ENCODE measurements at places on chromosomes 7 and 10. TPM values are rescaled to one million over a fixed set of nuclear protein-coding genes. Genes with fewer than 3 reads are reported as not detected.

DNA sequence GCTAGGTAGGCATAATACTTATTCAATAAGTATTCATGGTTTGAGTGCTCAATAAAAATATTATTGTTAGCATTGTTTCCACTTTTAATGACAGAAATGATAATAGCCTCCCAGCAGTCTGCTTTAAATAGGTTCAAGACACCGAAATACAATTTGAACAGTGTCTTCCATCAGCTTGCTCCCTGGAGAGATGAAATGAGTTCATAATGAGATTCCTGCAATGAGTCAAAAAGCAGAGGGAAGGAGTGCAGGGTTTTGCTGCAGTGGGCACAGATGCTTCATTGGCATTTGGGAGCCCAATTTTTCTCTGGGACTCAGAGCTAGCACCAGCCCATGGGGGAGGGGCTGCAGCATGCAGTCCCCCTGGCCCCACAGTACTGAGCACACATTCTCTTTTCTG, 32.6 kb upstream of the CHCHD3 start:
- DNase-seq, result no peak

DNA sequence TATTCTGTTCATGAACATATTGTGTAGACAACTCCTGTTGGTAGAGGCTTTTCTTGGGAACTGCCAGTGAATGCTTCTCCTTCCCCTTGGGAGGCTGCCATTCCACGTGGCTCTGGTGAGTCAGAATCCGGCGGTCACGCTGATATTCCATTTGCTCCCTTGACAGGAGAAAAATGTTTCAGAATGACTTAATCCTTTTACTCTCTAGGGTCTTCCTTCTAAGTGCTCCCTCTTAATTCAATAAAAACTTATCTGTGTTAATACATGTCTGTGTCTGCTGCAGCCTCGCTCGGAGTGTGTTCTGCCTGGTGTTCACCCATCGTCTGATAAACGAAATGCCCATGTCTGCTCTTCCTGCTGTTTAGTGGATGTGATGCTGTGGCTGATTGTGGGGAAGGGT, 278.6 kb downstream of the ARHGAP12 start:
- DNase-seq, result no peak

The DEPP1 gene
- total RNA-seq, result 4.3 TPM

DNA sequence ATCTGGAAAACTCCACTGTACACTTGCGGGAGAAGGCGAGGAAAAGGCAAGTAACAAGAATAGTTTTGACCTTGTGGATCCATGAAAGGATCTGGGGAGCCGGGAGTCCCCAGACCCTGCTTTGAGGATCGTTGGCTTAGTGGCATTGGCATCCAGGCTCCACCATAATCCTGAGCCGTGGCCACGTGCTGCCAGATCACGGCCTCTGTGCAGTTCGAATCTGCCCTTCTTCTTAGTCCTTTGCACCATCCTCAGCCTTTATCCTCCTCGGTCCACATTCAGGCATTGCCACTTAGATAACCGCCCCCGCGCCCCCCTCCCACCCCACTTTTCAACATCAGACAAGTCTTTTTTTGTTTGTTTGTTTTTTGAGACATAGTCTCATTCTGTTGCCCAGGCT, 201.4 kb downstream of the CUX1 start:
- DNase-seq, result no peak

Measured in activated CD4-positive, alpha-beta T cell treated with anti-CD3 and anti-CD28 coated beads, Interleukin-2, amount 10 ng/mL, durations not matched to agents 24 days and 14 days (primary cell).